ENCODE measurements at places on chromosomes 16 and 17.

DNA sequence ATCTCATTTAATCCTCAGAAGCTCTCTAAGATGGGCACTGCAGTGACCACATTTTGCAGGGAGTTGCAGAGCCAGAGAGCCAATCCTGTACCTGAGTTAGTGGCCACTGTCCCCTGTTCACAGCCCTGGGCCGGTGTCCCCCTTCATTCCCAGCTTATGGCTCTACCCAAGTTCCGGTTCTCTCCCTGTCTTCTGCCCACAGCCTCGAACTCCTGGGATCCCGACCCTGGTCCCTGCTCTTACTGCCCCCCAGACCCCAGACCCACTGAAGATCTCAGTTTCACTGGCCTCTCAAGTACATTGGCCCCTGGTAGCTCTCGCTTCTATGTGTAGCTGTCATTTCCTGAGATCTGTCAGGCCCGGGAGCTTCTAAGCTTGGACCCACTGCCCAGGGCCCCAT lies 12.2 kb downstream of the ASGR2 start:
- DNase-seq = no peak

GRCh38 chr17:8913879-8914278 lies 46.4 kb upstream of the PIK3R6 start:
- DNase-seq = no peak

DNA sequence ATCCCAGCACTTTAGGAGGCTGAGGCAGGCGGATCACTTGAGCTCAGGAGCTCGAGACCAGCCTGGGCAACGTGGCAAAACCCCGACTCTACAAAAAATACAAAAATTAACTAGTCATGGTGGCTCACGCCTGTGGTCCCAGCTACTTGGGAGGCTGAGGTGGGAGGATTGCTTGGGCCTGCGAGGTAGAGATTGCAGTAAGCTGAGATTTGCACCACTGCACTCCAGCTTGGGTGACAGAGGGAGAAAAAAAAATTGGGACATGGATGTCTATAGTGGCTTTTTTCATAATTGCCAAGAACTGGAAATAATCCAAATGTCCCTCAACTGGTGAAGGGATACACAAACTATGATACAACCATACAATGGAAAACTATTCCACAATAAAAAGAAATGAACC lies 28.6 kb downstream of the OSBPL7 start:
- no peak for DNase-seq

DNA sequence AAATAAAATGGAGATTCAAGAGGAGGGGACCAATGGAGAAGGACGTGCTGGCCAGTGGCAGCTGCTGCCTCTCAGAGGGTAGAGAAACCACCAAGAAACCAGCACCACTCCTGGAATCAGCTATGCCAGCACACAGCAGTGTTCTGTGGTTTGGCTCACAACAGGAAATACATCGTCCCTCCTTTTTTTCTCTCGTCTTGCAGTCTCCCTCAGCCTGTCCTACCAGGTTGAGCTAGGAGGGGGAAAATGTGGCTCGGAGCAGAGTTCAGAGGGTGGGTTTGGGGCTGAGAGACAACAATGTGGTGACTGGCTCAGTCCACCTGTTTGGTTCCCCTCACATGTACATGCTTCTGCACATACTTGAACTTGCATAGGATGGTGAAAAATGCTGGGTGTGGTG lies 19.9 kb upstream of the SLC16A5 start:
- DNase-seq = no peak

- DNase-seq = peak; percentile 92
Observed at GRCh38 chr17:79991140-79991923, 44.3 kb downstream of the TBC1D16 start.

DNA sequence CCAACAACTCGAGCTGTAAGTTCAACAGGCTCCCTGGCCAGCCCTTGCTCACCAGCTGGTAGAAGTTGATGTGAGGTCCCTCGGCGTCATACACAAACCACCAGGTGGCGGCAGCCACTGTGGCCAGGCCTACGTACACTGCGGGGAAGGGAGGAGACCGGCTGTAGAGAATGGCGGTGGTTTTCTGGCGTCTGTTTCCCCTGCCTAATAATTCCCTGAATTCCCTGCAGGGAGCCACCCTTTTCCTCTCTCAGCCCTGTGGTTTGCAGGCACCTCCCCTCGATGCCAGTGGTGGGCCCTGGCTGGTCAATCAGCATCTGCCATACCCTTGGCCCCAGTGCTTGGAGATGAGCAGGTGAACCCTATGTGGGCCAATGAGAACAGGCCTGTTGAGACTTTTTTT lies 18.9 kb upstream of the P2RX1 start:
- DNase-seq = no peak

- no peak for DNase-seq
Observed at GRCh38 chr17:40944531-40944930, 7.1 kb upstream of the KRT23 start.

- DNase-seq = no peak
Observed at GRCh38 chr17:6668727-6669425, 17.3 kb downstream of the C17orf100 start.

DNA sequence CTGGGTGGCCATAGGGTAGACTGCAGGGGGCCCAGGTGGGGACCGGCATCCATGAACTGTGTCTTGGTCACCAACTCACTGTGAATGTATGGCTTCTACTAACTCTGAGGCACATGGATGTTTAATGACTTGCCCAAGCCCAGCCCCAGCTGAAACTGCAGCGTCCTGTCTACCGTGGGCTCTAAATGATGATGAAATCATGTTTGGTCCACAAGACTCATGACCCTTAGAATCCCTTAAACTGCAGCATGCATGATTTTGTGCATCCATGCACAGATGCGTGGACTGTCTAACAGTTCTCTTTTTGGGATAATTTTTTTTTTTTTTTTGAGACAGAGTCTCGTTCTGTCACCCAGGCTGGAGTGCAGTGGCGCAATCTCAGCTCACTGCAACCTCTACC lies 32.4 kb upstream of the CREBBP start:
- no peak for DNase-seq

- peak; percentile 66 for DNase-seq
Observed at GRCh38 chr17:75864448-75864871, 9.3 kb upstream of the WBP2 start.

GRCh38 chr17:64611369-64611768 lies 50.7 kb downstream of the SMURF2 start:
- DNase-seq = no peak

GRCh38 chr17:2551928-2552327 lies 40.2 kb upstream of the METTL16 start:
- no peak for DNase-seq

DNA sequence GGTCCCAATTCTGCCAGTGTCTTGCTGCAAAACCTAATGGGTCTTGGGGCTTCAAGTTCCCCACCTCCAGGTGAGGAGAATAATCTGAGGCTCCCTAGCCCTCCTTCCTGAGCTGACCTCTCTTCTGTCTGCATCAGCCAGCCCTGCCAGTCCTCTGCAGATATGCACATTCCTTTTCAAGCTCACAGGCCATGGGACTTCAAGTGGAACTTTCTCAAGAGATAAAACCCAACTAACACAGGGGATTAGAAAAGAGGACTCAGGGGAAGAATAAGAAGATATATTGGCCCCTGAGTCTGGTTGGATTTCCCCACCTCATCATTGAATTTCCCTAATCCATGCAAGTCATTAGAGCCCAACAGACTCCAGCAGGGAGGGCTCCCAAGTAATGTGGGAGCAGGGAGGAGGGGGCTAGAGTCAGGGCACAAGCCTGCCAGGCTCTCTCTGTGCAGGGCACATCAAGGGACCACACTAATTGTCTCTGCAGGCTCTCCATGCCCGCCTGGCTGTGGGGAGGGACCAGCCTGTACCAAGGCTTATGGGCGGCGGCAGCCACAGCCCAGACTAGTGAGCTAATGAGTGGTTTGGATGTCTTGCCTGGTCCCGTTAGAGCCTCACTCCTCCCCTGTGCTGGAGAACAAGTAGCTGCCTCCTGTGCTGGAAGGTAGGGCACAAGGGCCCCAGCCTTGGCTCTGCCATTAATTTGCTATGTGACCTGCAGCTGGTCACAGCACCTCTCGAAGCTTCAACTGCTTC lies 1.2 kb downstream of the KRT14 start:
- DNase-seq = no peak

DNA sequence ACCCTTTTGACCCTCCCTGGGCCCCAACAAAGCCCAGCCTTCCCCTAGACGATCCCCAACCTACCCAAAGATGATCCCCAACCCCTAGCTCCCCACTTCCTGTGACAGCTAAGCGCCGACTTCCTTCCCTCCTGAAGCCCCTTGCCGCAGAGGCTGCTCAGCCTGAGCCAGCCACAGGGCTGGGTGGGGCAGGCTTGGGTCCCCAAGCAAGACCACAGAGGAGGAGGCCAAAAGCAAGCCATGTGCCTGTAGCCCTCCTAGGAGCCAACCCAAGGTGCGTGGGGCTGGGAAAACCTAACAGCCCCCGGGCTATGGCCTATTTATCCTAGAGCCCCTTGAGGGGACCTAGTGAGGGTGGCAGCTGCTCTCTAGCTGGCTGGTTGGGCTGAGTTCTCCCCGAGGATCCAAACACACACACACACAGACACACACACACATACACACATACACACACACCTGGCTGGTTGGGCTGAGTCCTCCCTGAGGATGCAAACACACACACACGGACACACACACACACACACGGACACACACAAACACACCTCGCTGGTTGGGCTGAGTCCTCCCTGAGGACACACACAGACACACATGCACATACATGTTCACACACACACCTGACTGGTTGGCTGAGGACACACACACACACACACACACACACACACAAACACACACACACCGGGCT lies 4.8 kb downstream of the ARRB2 start:
- no peak for DNase-seq

DNA sequence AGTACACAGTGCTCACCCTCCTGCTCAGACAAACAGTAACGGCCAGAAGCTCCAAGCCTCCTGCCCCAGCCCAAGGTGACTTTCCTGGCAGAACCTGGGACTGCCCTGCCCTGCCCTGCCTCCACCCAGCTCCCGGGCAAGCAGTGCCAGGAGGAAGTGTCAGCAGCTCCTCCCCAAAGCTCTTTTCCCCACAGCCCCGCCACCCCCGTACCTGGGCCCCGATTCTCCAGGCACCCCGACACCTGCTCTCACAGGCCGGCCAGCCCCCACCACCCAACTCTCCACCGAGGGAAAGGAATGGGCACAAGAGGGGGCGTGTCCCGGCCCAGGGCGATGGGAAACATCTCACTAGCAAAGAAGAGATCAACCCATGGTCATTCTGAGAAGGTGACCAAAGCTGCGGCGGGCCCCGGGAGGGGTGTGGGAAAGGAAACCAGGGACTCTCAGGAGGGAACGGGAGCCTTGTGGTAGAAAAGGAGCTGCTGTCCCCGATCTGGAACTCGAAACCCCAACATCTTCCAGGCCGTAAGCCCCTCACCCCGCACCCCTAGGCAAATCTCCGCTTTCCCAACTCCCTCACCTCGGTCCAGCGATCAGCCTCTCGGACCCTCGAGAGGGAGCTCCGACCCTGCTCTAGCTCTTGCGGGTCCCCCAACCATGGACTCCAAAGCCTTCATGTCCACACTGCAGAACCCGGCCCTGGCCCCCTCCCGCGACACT lies 1.2 kb downstream of the BCAR1 start:
- DNase-seq = peak; percentile 42

DNA sequence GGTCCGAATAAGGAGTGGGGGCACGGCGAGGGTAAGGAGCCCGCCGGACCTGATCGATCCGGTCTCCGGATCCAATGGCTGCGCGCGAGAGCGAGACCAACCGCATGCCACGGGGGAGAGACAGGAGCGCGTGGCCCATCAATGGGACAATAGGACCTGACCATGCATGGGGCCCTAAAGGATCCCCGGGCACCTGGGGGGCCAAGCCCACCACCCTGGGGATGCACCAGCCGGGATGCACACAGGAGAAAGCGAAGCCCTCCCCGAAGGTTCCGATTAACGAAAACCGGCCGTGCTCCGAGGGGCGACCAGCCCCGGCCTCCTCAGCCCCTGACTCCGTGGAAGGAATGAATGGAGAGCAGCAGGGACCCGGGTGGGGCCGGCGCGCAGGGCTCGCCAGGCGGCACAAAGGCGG lies 525 bp downstream of the JPT1 start:
- peak; percentile 12 for DNase-seq

DNA sequence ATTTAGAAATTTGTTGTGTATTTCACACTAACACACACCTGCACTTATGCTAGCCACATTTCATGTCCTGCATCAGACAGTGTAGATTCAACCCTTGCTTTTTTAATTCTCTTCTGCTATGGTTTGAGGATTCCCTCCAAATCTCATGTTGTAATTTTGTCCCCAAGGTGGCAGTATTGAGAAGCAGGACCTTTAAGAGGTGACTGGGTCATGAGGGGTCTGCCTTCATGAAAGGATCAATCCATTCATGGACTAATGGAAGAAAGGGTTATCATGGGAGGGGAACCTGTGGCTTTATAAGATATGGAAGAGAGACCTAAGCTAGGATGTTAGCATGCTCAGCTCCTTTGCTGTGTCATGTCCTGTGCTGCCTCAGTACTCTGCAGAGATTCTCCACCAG lies 1032.2 kb downstream of the CDH11 start:
- peak; percentile 6 for DNase-seq

GRCh38 chr17:68579194-68579927 lies 21.8 kb downstream of the FAM20A start:
- no peak for DNase-seq

DNA sequence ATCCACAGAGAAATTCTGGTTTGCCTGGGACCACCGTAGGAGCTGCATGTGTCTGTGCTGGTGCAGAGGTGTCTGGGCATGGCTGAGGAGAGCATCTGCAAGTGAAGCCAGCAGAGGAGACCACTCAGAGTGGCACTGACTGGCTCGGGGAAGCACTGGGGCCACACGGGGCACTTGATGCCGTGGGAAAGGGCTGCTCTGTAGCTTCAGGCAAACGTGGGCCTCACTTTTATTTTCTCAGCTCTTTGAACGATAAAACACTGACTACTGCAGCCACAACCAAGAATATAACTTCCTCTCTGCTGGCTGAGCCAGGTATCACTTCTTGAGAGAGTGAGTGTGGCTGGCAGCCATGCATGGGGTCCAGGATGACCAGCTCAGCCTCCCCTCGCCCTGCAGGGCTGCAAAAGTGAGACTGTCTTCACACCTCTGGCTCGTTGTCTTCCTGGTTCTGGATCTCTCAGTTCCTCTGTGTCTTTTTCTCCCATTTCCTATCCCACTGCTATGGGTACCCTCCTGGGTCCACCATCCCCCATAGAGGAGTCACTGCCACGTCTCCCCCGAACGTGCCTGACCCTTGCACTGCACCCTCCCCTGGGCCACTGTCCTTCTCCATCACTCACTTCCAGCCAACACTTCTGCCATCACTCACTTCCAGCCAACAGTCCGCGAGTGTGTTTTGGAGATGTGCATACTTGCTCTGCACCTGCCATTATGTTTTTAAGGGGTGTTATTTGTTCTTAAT lies 201.4 kb upstream of the CHMP6 start:
- DNase-seq = no peak

GRCh38 chr17:72099919-72100318 lies 20.9 kb upstream of the SOX9 start:
- peak; percentile 26 for DNase-seq

DNA sequence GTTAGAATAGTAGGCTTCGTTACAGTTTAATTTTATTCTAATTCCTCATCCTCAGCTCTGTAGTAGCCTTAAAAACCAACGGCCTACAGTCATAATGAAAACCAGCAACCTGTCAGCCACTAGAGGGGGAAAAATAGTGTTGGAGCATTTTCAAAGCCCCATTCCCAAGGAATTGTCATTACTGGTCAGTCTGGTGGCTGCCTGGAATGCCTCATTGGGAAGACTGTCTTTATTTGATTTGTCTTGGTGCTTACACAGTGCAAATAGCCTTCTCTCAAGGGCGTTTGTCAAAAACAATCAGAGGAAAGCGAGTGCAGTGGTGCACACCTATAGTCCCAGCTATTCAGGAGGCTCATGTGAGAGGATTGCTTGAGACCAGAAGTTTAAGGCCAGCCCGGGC lies 4.7 kb downstream of the LPCAT2 start:
- DNase-seq = no peak
